Glomerular endothelial cell (primary cell): ENCODE measurements at places on chromosomes 6 and 20.

DNA sequence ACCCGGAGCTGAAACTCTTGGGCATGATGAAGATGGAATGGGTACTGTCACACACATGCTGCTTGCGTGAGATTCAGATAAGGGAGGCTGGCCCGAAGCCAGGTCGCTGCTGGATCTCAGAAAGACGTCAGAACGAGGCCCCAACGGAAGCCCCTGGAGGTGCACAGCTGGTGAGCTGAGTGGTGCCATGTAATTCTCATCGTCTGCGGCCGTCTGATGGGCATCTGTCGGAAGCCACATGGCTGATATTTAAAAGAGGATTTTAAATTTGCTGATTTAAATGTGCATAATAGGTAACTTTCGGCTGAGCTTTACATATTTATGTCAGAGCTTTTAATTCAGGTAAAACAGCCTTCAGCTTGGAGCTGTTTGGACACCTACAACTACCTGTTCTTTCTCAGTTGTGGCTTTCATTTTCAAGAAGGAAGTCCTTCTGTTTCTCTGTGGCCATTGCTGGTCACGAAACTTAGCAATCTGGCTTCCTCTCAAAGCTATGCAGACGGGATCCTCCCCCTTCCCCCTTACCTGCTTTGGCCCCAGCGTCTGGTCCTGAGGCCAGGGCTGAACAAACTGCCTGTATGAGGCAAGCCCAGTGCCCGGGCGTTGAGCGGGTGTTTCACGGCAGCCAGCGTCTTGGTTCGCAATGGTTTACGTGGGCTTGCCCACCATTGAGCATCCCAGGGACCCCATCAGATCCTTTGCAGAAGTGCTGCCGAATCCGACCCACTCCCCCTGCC lies 9.2 kb downstream of the SLCO4A1 start:
- DNase-seq: no peak

DNA sequence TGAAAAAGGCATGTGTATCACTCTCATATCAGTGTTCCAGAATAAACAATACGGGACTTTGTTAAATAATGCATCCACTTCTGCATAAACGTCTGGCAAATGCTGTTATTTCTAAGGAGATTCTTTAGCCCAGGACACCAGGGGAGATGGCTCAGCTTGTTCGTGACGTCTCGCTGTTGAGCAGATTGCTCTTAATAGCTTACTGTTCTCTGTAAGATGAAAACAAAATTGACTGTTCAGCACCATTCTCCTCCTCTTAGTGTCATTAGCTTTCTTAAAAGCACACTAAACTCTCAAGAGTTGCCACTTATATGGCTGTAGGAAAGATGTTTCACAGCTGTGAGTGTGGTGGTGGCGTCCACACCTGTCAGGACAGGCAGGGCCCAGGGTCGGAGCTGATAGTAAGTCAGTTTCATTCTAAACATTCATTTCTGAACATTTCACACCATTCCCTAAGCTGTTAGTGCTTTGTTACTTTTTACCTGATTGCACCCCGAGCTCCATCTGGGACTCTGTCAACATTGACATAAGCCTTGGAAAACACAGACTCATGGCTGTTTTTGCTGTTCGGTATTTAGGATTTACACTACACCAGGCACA lies 132.1 kb downstream of the ZDHHC14 start:
- DNase-seq: no peak

DNA sequence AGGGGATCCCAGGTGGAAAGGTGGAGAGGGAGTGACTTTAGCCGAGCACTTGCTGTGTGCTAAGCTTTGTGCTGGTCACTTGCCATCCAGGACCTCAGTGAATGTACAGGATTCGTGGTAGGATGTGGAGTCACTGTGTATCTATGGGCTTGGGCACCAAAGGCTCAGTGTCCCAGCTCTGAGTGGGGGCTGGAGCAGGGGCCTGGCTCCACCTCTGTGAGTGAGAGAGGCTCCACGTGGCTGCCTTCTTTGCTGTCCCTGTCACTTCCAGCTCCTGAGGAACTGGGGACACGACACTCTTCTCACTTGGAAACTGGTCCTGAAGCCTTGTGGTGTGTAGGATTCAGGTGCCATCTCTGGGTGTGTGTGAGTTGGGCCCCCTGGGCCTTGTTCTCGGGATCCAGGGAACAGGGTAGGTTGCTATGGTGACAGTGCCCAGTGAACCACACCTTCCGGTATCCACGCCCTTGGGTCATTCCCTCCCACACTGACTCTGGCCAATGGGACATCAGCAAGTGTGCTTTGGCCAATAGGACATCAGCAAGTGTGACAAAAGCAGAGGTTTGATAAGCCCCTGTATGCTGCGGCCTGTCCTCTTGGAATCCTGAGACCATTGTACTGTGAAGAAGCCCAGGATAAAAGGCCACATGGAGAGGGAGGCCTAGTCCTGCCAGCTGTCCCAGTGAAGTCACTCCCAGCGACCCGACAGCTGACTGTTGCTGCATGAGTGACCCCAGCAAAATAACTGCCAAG lies 87.7 kb downstream of the CDH22 start:
- no peak for DNase-seq

- DNase-seq: no peak
Measured at GRCh38 chr6:7151381-7151780, 43.6 kb downstream of the RREB1 start.

- DNase-seq: no peak
Measured at GRCh38 chr20:24102290-24102689, 113.7 kb upstream of the GGTLC1 start.

GRCh38 chr6:15734118-15734897 lies 71.5 kb upstream of the DTNBP1 start:
- no peak for DNase-seq

DNA sequence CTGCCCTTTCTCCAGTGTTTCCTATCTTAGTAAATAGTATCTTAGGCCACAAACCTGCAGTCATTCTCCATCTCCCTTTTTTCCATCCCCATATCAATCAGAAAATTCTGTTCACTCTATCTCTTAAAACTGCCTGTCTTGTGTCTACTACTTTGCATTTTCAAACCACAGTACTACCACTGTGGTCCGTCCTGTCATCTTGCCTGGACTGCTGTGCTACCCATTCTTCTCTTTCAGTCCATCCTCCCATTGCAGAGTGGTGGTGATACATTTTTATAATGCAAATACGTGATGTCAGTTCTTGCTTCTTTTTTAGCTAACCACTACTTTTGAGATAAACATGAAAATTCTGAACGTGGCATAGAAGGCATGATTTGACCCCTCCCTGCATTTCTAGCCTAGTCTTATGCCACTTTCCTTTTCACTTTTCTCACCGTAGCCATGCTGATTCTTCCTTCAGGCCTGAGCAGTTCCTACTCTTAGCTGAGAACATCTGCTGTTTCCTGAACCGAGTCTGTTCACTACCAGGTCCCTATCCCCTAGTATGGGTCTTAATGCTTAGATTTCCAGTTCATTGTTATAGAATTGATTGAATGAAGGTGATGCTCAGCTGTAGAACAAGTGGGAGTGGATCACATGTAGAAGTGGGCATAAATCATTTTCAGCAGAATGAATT lies 13.8 kb downstream of the TBPL1 start:
- DNase-seq: no peak

DNA sequence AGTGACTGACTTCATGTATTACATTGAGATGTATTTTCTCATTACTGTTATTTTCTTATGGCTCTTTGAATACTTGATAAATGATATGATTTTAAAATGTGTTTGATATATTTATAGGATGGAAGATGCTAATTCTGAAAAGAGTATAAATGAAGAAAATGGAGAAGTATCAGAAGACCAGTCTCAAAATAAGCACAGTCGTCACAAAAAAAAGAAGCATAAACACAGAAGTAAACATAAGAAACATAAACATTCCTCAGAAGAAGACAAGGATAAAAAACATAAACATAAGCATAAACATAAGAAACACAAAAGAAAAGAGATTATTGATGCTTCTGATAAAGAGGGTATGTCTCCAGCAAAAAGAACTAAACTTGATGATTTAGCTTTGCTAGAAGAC lies 47.5 kb downstream of the FAM217A start:
- no peak for DNase-seq

GRCh38 chr20:47334022-47334551 lies 22.4 kb downstream of the ZMYND8 start:
- DNase-seq: peak; percentile 97

DNA sequence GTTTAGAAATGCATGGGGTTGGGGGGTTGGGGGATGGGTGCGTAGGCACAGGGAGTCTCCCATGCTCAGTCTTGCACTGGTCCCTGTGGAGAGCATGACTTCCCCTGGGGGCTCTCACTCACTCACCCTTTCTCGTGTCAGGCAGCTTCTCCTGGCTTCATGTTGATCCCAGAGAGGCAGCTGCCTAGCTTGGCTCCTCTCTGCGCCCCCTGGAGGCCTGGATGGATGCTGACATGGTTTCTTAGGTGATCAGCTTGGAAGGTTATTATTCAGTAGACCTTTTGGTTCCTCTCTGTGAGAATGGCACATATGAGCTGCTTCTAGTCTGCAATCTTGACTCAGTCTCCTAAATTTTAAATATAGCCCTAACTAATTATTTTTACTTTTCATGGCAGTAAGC lies 109.3 kb upstream of the FAM83B start:
- no peak for DNase-seq

GRCh38 chr20:46154305-46154704 lies 36.2 kb downstream of the CD40 start:
- no peak for DNase-seq

- no peak for DNase-seq
Measured at GRCh38 chr6:69622230-69622629, 174.6 kb downstream of the LMBRD1 start.

DNA sequence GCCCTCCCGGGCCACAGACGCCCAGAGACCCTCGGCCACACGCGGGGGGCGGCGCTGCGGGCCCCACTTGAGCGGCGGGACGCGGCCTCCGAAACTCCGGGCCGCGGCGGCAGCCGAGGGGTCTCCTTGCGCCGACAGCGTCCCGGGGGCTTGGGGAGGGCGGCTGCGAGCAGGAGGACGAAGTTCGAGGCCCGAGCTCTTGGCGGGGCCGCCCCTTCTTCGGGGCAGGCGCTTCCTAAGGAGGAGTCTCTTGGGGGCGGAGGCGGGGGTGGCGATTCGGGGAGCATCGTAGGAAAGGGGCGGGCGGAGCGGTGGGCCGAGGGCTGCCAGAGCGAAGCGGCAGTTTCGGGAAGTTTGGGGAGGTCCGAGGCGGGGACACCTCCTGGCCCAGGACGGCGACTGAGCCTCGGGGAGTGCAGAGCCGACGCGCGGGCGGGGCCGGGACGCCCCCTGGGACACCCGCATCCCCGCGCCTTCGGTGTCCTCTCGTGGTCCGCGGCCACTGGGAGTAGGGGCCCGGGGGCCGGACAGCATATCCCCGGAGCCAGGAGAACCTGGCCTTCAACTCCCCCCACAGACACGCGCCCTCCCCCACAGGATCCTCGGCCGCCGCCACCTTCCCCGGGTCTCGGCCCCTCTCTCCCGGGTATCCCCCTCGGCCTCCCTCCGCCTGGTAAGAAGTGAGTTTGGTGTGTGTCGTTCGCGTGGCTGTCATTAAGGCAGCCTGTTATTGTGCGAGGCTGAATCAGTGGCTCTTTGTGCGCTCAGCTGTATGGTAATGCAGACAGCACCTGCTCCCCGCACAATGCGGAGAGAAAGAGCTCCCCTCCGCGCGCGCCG lies 613 bp upstream of the DLL1 start:
- no peak for DNase-seq

DNA sequence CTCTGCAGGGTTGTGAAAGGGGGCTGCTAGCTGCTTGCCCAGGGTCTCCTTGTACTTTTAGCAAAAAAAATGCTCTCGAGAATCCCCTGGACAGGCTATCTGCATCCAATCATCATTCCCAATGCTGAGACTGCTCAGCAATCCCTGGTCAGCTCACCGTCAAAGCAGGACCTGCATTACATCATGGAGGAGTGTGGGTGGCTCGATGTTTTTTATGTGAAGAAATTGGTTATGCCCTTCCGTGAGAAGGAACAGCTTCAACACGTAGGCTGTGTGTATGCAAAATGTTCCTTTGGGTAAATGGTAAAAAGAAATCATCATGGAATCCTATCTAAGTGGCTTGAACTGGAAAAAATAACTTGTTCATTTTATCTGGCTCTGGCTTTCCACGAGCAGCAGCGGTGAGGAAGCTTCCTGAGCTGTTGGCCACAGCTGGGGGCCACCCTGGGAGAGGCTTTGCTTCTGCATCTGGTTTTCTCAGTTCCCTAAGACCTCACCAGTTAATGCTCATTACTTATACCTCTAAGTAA lies 111.4 kb downstream of the FYN start:
- DNase-seq: no peak

DNA sequence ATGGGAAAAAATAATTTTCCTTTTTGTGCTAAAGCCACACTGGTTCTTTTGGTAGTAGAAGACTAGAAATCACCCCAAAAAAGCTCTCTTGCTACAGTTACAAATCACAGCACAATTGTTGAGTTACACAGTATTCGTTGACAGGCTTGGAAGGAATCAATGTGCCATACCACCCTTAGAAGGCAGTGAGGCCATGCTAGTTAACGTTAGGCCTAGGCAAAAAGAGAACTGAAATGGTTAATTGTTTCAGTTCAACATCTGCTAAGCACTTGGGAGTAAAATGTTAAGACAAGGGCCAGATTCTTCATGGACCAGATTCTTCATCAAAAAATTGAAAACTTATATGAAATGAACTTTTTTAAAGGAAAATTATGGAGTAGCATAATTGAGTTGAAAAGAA lies 626.2 kb downstream of the UTRN start:
- no peak for DNase-seq

- no peak for DNase-seq
Measured at GRCh38 chr20:62572980-62573379, 69.3 kb upstream of the SLCO4A1 start.

- DNase-seq: no peak
Measured at GRCh38 chr6:137762168-137763090, 104.6 kb upstream of the TNFAIP3 start.

GRCh38 chr6:6856538-6857523 lies 250.9 kb upstream of the RREB1 start:
- DNase-seq: no peak

DNA sequence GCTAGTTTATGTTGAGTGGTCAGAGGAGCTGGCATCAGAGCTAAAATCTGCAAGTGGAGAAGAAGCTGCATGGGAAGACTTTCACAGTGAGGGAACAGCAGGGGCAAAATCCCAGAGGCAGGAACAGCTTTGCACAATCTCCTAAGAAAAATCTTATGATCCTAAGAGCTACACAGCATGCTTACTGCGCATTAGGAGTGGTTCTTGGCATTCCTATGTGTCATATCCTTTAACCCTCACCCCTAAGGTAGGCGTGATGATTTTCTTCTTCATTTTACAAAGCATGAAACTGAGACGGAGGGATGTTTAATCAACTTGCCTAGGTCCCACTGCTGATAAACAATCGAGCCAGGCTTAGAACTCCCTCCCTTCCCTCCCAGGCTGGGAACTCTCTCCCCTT lies 313.6 kb upstream of the SULF2 start:
- DNase-seq: no peak
